ENCODE measurements at places on chromosomes 7 and 10.

DNA sequence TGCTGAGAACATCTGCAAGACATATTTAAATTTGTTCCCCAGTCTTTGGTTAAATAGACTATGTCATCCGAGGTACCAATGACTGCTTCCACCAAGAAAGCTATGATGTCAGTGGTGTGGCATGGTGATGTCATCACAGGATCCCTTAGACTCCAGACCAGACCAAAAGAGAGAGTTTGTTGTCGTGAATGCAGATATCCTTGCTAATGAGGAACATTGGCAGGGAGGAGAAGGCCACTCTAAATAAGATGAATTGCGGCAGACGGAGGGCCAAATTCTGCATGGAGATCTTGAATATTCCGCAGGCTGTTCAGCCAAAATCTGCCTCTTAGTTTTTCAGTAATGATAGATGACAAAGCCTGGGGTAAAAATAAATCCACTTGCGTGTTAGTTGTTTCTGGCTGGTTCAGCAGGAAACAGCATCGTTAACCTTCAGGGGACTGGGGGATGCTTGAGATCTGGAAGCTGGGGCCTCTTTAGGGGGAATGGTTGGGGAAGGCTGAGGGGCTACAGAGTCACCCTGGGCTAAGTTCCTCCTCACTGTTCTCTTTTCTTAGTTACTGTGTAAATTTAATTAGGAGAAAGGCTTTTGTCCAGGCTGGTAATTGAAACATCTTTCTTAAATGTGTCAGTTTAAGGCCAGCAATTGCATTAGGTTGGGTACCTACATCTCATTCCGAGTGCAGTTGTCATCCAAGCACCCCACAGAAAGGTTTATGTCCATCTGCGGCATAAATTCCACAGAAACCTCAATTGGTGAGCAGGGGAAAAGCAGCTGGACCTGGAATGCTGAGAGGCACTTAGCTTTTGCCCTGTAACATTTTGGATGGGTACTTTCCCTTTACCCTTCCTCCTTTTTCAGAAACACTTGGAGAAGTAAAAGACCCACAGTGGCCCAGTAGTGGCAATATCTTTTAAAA, 11.6 kb upstream of the CAMK1D start:
- no peak overlapping the region for H3K4me3 ChIP-seq
- H3K36me3 ChIP-seq = no peaks in the 10 kb centered on the region
- no peaks in the 10 kb centered on the region for H3K27me3 ChIP-seq
- no peaks in the 10 kb centered on the region for H3K4me1 ChIP-seq
- H3K27ac ChIP-seq = no peak overlapping the region
- no peak for DNase-seq

- no peak overlapping the region for H3K27ac ChIP-seq
- peaks cover 18% of the 10 kb centered on the region for H3K4me1 ChIP-seq
- H3K36me3 ChIP-seq = no peaks in the 10 kb centered on the region
Measured at GRCh38 chr10:72171175-72171630, 44.6 kb upstream of the ANAPC16 start.

- no peaks in the 10 kb centered on the region for H3K4me1 ChIP-seq
- DNase-seq = no peak
- no peaks in the 10 kb centered on the region for H3K36me3 ChIP-seq
- H3K4me3 ChIP-seq = no peak overlapping the region
- no peaks in the 10 kb centered on the region for H3K27me3 ChIP-seq
Measured at GRCh38 chr7:107441581-107442422, 28.1 kb upstream of the GPR22 start.

GRCh38 chr10:45034301-45034700, 33.6 kb downstream of the ZNF22 start:
- H3K27me3 ChIP-seq = no peaks in the 10 kb centered on the region
- no peak overlapping the region for H3K4me3 ChIP-seq
- H3K36me3 ChIP-seq = no peaks in the 10 kb centered on the region
- no peak for DNase-seq
- H3K4me1 ChIP-seq = no peaks in the 10 kb centered on the region

DNA sequence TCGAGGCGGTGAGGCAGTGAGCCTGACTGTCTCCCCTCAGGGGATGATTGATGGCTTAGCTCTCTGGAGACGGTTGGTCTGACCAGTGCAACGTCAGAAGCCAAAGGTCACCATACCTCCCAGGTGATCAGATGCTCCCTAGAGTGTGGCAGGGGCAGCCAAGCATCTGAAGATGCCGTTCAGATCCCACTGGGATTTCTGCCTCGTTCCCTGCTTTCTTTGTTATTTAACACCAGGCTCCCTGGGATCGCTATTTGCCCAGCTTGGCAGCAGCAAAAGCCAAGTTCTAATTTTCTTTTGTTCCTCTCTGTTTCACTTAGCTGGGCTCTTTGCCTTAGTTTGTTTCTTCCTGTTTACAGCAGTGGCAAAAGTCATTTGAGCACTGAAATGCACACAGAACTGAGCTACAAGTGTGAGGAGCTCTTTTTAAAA, 53.5 kb upstream of the SVIL start:
- H3K36me3 ChIP-seq = no peaks in the 10 kb centered on the region
- no peaks in the 10 kb centered on the region for H3K27me3 ChIP-seq
- no peak overlapping the region for H3K4me3 ChIP-seq
- no peaks in the 10 kb centered on the region for H3K4me1 ChIP-seq
- no peak for DNase-seq

DNA sequence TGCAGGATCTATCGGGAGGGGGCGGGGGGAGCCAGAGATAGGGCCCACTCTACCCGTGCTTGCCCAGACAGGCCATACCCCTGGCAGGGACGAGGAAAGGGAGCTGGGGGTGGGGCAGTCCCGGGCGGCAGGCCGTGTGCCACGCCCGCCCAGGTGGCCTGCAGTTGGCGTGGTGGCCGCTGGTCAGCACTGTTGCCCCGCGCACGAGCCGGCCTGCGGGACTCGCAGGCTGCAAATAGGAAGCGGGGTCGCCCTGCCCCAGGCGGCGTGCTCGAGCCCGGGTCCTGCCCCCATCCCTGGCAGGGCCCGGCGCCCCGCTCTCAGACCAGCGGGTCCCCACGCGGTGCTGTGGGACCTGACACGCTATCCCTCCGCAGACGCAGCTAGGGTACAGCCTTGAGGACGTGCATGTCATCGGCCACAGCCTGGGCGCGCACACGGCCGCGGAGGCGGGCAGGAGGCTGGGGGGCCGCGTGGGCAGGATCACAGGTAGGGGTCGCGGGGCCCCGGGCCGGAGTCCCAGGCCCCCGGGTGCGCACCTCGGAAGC, 6.7 kb downstream of the PNLIPRP2 start:
- H3K4me3 ChIP-seq = no peak overlapping the region
- no peaks in the 10 kb centered on the region for H3K36me3 ChIP-seq
- DNase-seq = no peak
- no peaks in the 10 kb centered on the region for H3K4me1 ChIP-seq
- H3K27ac ChIP-seq = no peak overlapping the region
- no peaks in the 10 kb centered on the region for H3K27me3 ChIP-seq

- no peak overlapping the region for H3K27ac ChIP-seq
- no peak for DNase-seq
- H3K36me3 ChIP-seq = no peaks in the 10 kb centered on the region
- no peak overlapping the region for H3K4me3 ChIP-seq
- no peaks in the 10 kb centered on the region for H3K4me1 ChIP-seq
Measured at GRCh38 chr10:70804421-70804808, 11.3 kb upstream of the SGPL1 start.

DNA sequence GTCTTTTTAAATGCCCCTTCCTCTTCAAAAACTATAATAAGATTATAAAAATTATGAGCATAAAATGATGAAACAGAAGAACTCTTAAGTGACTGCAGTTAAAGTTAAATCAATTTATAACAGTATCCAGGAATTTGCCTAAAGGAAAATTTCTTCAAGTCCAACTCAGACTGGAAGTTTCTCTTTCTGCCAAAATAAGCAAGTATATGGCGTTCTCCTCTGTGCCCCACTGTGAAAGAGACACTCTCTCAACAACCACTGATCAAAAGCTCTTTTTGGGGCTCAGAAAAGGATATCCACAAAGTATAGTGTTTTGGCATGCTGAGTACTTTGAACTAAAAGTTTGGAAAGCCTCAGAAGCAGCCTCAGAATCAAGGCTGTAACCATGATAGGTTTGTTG, 139.9 kb downstream of the SKIDA1 start:
- no peak overlapping the region for H3K27ac ChIP-seq
- DNase-seq = no peak
- H3K4me1 ChIP-seq = no peaks in the 10 kb centered on the region

DNA sequence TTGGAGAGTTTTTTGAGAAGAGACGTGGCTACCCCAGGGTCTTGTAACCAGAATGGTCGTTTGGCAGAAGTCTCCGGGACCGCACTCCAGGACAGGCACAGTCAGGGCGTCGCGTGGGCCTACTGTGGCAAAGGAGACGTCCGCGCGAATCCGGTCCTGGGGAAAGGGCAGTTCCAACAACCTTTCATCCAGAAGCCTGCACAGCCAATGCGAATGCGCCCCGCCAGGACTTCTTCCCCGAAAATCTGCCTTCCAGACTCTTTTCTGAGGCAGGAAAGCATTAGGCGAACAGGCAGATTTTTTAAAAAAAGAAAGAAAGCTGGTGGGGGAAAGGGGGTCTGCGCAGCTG, 2.0 kb downstream of the HPSE2 start:
- peaks cover 5% of the 10 kb centered on the region for H3K27me3 ChIP-seq
- H3K4me3 ChIP-seq = peak overlapping the region; percentile 71
- H3K36me3 ChIP-seq = no peaks in the 10 kb centered on the region
- no peak for DNase-seq
- no peak overlapping the region for H3K27ac ChIP-seq
- H3K4me1 ChIP-seq = peaks cover 6% of the 10 kb centered on the region

DNA sequence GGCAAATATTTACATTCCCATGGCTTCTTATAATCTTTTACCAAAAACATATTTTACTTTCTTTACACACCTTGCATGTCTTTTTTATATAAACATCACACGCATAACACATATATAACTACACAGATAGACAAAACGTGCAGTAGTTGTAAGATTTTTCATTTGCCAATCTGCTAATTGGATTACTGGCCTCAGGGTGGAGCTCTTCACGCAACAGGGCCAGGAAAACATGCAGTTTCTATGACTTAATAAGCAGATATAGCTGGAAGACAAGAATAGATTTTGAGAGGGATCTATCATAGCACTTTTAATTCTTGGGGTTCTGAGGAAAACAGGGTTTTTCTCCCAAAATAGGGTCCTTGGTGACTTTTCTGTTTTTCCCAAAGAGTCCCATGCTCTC, 12.7 kb downstream of the ACADSB start:
- no peak for DNase-seq
- no peaks in the 10 kb centered on the region for H3K4me1 ChIP-seq
- H3K27me3 ChIP-seq = no peaks in the 10 kb centered on the region
- no peaks in the 10 kb centered on the region for H3K36me3 ChIP-seq
- no peak overlapping the region for H3K27ac ChIP-seq

DNA sequence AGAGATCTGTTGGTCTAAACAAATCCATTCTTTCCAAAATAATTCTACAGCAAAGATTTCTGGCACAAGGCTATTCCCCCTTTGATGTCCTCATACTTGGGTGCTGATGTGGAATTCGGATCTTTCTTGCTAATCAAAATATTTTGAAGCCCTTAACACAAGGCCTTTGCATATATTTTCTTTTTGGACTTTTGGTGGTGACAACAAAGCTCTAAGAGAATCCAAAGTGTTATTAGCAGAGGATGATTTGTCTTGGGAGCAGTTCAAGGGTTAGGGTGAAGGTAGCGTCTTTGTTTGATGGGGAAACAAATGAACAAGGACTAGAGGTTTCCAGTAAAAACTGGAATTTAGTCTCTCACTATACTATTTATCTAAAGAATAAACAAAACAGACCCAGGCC, 197.9 kb downstream of the CDCA7L start:
- H3K27me3 ChIP-seq = no peaks in the 10 kb centered on the region
- no peaks in the 10 kb centered on the region for H3K4me1 ChIP-seq
- no peaks in the 10 kb centered on the region for H3K36me3 ChIP-seq
- H3K4me3 ChIP-seq = no peak overlapping the region

GRCh38 chr7:127893547-127893946, 137.7 kb downstream of the LRRC4 start:
- DNase-seq = no peak
- H3K27ac ChIP-seq = no peak overlapping the region
- no peaks in the 10 kb centered on the region for H3K27me3 ChIP-seq
- no peaks in the 10 kb centered on the region for H3K4me1 ChIP-seq
- H3K36me3 ChIP-seq = peaks cover 11% of the 10 kb centered on the region

GRCh38 chr7:107847168-107847835, 43.7 kb upstream of the DLD start:
- H3K4me1 ChIP-seq = no peaks in the 10 kb centered on the region
- DNase-seq = no peak
- no peaks in the 10 kb centered on the region for H3K36me3 ChIP-seq
- H3K27ac ChIP-seq = no peak overlapping the region
- H3K4me3 ChIP-seq = no peak overlapping the region

GRCh38 chr7:55365205-55365674, at the start of gene LANCL2:
Gene LANCL2, plus strand, starts transcription at chr7:55365337. Its CDS starts 689 bp downstream, at chr7:55366026.
- no peak for DNase-seq
- no peaks in the 10 kb centered on the region for H3K36me3 ChIP-seq
- H3K4me3 ChIP-seq = peak within 1 kb of the TSS; percentile 85
- peaks cover 15% of the 10 kb centered on the region for H3K4me1 ChIP-seq
- no peaks in the 10 kb centered on the region for H3K27me3 ChIP-seq

- no peak overlapping the region for H3K4me3 ChIP-seq
- no peaks in the 10 kb centered on the region for H3K27me3 ChIP-seq
- DNase-seq = no peak
- no peaks in the 10 kb centered on the region for H3K4me1 ChIP-seq
Measured at GRCh38 chr7:20122073-20122472, 95.1 kb downstream of the MACC1 start.

DNA sequence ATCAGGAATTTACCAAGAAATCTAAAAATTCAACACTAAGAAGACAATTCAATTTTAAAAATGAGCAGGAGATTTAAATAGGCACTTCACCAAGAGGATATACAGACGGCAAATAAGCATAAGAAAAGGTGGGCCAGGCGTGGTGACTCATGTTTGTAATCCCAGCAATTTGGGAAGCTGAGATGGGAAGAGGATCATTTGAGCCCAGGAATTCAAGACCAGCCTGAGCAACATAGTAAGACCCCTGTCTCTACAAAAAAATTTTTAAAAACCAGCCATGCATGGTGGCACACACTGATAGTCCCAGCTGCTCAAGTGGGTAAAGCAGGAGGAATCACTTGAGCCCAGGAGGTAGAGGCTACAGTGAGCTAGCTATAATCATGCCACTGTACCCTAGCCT, 3.5 kb upstream of the AKR1D1 start:
- H3K27ac ChIP-seq = no peak overlapping the region
- no peaks in the 10 kb centered on the region for H3K36me3 ChIP-seq
- no peaks in the 10 kb centered on the region for H3K27me3 ChIP-seq
- DNase-seq = no peak
- no peak overlapping the region for H3K4me3 ChIP-seq

GRCh38 chr7:23357190-23358093, 58.3 kb downstream of the MALSU1 start:
- no peaks in the 10 kb centered on the region for H3K36me3 ChIP-seq
- DNase-seq = peak; percentile 58
- H3K27me3 ChIP-seq = no peaks in the 10 kb centered on the region
- H3K4me1 ChIP-seq = peaks cover 11% of the 10 kb centered on the region

- no peak overlapping the region for H3K4me3 ChIP-seq
- no peak overlapping the region for H3K27ac ChIP-seq
- no peaks in the 10 kb centered on the region for H3K4me1 ChIP-seq
- H3K36me3 ChIP-seq = no peaks in the 10 kb centered on the region
Measured at GRCh38 chr10:18325889-18326531, 185.8 kb downstream of the CACNB2 start.
